ENCODE measurements at places on chromosomes 1 and 21.
A peak's percentile ranks its signal among the peaks of the same experiment; 100 is the strongest.

DNA sequence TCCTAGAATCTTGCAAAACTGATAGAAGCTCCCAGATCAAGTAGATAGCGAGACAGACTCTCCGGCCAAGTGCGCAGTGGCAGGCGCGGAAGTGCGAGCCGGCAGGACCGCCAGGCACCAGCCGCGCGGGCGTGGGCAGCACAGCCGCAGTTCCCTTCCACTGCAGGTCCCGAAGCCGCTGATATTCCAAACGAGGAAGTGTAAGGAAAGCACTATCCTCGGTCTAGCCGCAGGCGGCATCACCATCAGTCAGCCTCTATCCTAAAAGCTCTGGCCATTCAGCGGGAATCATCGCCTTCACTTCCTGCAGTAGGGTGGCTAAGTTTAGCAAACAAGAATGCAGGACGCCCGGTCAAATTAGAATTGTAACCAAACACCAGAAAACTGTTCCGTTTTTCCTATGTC, 710 bp downstream of the GLRX2 start:
- peak; percentile 29 for DNase-seq

- DNase-seq = no peak
These were observed 2.4 kb upstream of the FAM78B start for GRCh38 chr1:166169182-166169581.

DNA sequence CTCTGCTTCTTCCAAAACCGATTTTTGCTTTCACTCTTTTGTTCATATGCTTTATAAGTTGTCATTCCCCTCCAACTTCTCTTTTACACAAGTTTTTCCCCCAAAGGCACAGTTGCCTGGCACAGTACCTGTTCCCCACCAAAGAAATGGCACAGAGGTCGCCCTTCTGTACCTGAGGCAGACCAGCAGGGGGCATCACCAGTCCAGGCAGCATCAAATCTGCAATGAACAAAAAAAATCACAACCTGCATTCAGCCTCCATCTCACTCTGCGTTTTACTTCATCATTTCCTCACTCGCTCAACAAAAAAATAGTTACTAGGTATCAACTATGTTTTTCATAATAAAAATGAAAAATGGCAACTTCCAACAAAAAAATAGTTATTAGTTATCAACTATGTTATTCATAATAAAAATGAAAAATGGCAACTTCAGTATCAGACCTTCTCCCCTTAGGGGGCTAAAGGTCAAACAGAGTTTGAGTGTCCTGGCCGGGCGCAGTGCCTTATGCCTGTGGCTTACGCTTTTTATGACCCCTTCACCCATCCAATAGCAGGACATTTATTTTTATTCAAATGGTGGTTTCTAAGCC, 4.1 kb downstream of the EIF2D start:
- peak; percentile 5 for DNase-seq

DNA sequence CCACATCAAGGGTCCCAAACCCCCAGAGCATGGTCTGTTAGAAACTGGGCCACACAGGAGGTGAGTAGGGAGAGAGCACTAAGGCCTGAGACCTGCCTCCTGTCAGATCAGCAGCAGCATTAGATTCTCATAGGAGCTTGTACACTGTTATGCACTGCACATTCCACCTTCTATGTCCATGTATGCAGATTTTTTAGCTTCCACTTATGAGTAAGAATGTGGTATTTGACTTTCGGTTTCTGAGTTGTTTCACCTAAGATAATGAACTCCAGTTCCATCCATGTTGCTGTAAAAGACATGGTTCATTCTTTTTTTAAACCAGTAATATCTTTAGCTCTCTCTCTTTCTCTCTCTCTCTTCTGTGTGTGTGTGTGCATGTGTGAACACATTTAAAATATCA, 663 bp upstream of the GBP6 start:
- DNase-seq = no peak

GRCh38 chr1:111895469-111895868, 94.0 kb downstream of the KCND3 start:
- DNase-seq = no peak

DNA sequence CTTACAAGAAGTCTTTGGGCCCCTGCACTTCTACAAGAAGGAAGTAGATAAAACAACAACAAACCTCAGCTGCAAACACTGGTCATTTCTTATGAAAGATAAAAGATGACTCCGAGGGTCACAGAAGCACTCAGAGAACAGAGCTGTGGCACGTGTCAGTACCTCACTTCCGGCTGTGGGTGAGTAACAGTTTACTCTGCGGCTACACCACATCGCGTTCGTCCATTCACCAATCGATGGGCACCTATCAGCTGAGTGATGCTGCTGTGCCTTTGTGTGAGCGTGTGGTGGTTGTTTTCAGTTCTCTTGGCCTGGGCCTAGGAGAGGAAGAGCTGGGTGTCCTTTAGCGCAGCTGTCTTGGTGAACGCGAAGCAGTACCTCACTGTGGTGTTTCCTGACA, 49.9 kb downstream of the COL6A1 start:
- DNase-seq = no peak

- no peak for DNase-seq
These were observed 25.7 kb downstream of the TENT5C start for GRCh38 chr1:117631359-117632160.

- no peak for DNase-seq
These were observed 146.8 kb downstream of the COL11A1 start for GRCh38 chr1:102961549-102961948.

DNA sequence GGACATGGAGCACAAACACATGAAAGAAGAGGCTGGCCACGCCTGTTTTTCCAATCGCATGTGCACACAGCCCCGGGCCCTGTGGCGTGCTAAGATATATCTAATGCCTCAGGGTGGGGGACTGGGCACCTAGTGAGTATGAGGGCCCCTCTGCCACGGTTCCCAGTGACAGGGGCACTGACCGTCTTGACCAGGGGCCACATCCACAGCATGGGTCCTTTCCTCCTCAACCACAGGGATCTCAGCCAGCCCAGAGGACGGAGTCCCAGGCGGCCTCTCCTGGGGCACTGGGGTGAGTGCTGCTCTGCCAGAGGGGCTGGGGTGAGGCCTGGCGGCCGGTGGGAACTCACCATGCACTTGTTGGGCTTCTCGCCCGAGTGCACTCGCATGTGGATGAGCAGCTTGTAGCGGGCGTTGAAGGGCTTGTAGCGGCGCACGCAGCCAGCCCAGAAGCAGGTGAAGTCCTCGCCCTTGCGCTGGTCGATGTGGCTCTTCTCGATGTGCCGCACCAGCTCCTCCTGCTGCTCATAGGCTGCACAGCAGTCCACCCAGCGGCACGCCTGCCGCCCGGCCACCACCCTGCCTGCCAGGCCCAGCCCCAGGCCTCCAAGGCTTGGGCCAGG, 134.7 kb downstream of the DMRTB1 start:
- no peak for DNase-seq

GRCh38 chr1:162823771-162824525, 33.4 kb downstream of the HSD17B7 start:
- DNase-seq = no peak

- no peak for DNase-seq
These were observed 55.3 kb downstream of the SETD4 start for GRCh38 chr21:36005018-36005417.

DNA sequence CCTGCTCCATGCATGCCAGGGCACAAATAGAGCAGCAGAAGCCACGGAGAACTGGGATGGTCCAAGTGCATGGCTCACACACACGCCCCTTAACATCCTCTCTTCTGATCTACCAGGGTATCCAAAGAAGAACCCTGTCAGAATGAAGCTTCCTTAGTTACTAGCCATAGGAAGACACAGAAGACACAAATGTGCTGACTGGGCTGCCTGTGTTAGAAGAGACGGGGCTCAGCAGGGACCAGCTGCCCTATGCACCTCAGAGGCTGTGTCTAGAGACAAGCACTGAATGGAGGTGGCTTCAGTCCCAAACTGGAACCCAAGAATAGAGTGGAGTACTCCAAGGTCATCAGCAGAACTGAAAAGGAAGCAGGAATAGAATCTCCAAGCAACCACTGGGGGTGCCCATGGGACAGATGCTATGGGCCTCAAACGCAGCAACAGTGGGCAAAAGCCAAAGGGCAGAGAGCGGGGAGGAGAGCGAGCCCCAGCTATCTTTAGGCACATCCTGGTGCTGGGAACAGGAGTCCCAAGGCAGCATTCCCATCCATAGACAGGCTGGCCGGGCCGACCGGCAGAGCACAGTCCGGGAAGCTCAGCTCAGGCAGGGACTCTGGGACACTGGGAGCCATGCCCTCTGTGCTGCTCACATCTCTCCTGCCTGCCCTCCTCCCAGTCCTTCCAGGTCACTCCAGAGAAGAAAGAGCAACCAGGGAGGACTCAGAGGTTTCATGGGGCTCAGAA, 9.5 kb downstream of the SLC6A9 start:
- no peak for DNase-seq

GRCh38 chr1:161059293-161059692, 10.4 kb downstream of the ARHGAP30 start:
- DNase-seq = no peak

DNA sequence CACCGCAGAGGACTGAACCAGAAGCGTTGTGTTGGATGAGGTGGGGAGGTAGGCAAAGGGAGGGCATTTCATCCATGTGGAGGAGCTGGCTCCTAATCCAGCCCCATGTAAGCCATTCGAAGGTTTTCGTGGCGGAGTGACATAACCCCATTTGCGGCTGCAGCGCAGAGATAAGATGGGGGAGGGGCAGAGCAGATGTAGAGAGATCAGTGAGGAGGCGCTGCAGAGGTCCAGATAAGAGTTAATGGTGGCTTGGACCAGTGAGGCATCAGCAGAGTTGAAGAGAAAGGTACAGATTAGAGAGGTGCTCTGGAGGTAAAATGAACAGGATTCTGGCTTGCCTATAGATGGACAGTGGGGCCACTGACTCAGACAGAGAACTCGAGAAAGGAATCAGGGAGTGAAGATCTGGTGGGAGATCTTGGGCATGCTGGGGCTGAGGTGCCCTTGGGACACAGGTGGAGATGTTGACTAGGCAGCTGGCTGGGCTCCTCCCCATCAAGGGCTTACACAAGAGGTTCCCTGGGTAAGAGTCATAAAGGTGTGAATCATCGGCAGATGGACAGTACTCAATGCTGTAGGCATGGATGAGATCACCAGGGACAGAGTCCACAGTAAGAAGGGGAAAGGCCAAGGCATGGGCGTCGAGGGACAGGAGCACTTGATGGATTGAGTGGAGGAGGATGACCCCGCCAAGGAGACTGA, 7.8 kb upstream of the PTPRF start:
- DNase-seq = peak; percentile 97

GRCh38 chr1:41278076-41278475, 36.0 kb upstream of the SCMH1 start:
- DNase-seq = no peak

GRCh38 chr1:183287191-183287675, 101.2 kb downstream of the LAMC2 start:
- DNase-seq = peak; percentile 98

DNA sequence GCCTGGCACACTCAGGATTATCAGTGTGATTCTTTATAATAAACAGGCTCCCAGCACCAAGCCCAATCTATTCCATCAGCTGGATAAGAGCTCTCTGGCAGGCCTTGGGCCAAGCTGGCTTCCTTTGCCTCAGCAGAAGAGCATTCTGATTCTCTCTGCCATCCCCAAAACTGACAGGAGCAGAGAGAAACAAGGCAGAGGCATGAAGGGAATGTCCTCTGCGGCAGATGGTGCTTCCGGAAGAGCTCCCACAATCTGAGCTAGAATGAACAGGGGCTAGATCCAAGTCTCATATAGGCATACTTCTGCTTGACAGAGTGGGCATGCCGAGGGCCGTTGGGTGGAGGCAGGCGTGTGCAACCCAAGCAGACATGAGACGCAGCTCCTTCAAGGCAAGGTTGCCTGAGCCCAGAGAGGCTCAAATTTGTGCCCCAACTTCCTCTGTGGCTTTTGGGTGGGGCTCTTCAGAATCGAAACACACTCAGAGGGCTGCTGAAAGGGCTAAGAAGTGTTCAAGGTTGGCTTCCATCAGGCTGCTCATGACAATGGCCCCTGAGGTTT, 4.0 kb downstream of the CAPN2 start:
- peak; percentile 36 for DNase-seq

DNA sequence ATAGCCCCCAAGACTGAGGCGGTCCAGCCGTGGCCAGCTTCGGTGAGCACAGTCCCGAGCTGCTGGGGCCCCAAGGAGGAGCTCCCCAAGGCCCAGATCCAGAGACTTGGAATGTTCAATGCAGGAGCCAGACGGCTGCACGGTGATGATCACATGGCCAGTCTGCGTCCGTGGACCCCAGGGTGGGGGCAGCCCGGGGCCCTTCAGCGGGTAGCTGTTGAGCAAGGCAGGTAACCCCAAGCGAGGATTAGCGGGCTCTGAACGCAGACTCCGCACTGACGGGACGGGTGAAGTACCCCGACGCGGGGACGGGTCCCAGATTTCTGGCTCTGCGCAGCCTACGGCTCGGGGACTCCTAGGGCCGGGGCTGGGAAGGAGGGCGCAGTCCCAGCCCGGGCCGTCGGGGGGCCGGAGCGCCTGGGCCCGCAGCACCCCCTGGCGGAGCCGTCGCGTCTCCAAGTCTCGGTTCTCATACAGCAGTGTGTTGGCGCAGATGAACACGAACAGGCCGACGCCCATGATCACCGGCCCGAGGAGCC, 2.7 kb downstream of the TMEM200B start:
- no peak for DNase-seq

DNA sequence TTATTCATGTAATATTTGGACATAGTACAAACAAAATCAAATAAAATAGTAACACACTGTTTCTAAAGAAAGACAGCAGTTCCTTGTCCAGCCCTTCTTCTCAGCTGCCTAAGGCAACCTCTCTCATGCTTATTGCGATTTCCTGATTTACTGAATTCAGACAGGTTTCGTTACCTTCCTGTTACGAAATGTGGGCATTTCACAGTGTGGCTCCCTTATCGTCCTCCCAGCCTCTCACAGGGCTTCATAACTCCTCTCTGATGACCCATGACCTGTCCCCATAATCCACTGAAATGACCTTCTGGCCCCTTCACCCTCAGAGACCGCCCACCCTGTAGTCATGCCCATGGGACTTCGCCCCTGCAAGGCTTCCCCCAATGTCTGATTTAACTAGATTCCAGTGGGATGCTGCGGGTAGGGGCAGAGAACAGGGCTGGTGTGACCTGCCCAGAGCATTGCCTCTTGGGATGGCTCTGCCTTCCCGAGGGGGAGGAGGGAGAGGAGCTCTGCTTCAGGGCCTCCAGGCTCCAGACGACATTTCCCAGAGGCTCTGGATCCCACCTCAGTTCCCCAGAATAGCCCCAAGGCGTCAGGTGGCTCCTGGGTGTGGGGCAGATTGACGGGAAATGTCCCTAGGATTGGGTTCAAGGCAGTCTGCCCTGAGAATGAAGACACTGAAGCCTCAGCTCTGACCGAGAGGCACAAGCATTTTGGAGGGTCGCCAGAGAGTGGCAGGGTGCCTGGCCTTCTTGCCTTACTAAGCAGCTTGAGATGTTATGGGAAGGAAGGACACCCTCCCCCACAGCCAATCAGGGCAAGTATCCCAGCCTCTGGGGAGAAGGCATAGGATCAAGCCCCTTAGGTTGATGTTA, 20.6 kb downstream of the PADI2 start:
- DNase-seq = peak; percentile 27
